ENCODE measurements at places on chromosomes 1 and 21.

DNA sequence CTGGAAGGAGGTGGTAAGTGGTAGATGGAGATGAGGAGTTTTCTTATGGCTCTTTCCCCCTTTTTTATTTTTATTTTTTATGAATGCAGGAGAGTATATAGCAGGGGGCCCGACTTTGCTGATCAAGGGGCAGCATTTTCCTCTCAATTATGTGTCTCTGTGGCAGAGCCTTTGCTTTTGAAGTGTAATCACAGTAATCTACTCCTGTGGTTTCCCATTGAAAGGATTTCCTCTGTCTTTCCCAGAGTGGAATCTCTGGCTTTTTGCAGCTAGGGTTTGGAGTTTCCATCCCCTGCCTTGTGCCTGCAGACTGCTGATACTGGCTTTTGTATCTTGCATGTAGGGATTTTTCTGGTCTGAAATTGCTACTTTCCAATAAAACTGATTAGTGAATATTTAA, 29.1 kb downstream of the ARID1A start:
- DNase-seq = no peak

GRCh38 chr1:112423207-112423606, 27.2 kb downstream of the CTTNBP2NL start:
- no peak for DNase-seq

DNA sequence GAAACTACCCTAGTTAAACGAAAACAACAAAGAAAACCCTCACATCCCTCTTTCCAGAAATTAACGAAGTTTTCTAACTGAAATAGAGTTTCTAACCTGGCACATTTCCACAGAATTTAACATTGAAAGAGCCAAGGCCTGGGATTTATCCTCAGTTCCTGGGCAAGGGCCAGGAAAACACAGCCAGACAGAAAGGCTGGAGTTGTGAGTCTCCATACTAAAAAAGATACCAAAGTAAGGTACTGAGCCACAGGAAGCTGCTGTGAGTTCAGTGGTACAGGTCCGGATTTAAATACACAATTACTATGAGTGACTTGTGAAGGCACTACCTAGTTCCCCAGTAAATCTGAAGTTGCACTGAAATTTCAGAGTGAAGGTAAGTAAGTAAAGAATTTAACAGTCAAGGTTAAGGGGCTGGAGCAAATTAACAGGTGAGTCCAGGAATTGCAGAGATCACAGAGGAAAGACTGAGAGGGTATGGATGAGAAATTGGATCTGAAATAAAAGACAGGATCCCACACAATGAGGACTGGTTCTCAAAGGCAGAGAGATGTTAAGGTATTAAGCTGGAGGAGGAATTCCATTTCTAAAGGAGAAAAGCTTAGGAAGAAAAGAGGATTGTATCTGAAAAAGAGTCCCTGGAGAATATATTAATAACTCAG, 905 bp downstream of the LIX1L start:
- DNase-seq = peak; percentile 76

GRCh38 chr1:220702733-220703270, 12.6 kb downstream of the C1orf115 start:
- DNase-seq = no peak

- no peak for DNase-seq
Observed at GRCh38 chr1:83931658-83932253, 67.2 kb downstream of the TTLL7 start.

DNA sequence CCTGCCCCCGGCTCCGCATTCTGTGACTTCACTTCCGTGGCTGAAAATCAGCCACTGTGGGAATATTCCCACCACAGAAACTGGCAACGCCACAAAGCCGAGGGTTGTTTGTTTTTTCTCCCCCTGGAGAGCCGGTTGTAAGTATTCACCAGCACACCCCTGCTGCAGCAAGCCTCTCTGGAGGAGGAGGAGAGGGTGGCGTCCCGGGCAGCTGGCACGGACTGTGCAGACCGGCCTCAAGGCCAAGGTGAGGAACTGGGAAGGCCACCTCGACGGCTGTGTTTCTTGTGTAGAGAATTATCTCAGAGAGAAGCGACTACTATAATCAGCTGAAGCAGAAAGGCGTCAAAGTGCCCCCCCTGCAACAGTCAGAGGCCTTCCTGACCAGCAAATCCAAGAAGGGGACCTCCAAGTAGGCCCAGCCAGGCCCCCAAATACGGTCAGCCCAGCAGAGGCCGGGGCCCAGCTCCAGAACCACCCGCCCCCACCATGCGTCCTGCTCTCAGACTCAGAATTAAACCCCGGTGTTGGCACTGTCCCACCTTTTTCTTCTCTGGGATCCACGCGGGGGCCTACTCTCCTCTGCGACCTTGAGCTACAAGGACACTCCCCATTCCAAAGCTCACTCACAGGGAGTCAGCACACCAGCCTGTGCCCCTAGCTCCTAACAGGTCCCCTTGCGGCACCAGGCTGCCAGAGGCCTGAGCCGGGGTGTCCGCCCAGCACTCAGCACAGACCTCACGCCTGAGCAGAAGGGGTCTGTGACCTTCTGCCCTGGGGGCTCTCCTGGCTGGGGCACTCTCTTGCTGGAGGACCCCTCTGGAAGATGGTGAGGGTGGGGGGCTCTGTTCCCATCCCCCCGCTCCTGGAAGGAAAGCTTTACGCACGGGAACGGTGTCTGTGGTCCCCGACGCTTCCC, 1.2 kb upstream of the SMIM1 start:
- DNase-seq = no peak
